Renal cortical epithelial cell (primary cell): ENCODE measurements at places on chromosomes 1 and 21.

DNA sequence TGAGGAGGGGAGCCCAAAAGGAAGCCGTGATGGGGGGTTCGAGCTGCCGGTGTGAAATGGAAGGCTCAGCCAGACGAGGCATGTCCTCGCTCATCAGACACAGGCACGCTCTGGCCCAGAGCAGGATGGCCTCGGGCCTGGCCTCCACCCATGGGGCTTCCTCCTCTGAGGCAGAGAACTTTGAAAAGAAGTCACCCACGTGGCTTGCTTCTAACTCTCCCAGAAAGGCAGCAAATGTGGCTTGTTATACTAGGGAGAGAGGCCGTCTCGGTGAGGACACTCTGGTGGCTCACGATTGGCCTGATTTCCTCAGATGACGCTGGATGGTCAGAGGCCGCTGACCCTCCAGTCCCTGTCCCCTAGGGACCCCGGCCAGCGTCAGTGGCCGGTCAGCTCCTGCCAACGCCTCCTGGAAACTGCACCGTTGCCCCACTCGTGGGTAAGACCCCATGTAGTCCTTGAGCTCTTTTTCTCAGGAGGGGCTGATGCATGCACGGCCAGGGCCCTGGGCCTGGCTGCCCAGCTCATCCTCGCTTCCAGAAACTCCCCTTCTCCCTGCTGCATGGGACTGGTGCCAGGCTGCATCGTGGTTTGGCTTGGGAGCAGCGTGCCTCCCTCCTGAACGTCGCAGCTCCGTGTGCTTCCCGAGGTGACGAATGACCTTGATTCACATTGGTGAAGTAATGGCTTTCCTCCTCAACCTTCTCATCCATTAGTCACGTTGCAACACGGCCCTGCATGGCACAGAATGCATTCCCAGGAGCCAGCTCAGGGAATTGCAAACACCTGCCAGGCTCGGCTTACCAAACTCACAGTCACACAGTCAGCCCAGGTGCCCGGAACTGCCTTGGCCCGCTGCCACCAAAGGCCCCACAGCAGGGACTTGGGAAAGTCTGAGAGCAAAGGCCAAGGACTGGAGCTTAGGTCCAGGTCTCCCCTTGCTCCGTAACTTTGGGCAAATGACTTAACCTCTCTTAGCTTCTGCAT is 58.8 kb downstream of the TOMM20 start:
- DNase-seq, result peak; percentile 98

- no peak for DNase-seq
These were observed 124.2 kb upstream of the LYPLAL1 start for GRCh38 chr1:219049501-219049900.

GRCh38 chr1:234942879-234943506 is 185.6 kb downstream of the TOMM20 start:
- DNase-seq, result no peak

DNA sequence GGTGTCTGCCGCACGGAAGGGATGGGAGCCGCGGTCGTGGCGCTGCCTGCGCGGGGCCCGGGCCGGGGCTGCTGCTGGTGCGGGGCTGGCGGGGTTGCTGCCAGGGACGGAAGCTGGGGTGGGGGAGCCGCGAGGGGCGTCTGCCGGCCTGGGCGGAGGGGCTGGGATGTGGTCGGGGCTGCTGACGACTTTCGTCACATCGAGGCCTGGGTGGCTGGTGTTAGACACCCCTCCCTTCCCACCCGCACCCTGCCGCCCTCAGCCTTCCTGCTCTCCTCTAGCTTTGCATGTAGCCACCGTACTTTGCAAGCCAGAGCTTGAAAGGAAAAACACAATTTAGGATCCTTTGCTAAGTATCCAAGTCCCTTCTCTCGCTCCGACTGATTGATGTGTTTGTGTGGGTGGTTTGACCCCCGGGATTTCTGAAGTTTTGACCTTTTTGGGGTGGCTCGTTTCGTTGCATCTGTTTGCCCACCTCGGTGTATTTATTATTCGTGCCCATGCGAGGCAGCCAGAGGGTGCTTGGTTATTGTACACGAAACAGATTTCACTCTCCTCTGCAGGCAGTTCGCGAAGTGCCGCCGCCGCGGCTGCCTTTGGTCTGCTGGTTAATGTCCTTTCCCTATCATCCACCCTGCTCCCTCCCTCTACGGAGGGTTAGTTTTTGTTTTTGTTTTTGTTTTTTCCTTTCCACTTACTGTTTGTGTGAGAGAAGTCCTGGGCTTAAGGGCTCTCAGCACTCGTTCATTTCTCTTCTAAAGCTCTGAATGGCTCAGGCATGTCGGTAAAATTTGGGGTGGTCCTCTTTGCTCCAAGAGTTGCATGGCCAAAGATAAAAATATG is 868 bp downstream of the C1orf21 start:
- no peak for DNase-seq

- no peak for DNase-seq
These were observed 65.6 kb upstream of the ARHGAP29 start for GRCh38 chr1:94303005-94303404.

DNA sequence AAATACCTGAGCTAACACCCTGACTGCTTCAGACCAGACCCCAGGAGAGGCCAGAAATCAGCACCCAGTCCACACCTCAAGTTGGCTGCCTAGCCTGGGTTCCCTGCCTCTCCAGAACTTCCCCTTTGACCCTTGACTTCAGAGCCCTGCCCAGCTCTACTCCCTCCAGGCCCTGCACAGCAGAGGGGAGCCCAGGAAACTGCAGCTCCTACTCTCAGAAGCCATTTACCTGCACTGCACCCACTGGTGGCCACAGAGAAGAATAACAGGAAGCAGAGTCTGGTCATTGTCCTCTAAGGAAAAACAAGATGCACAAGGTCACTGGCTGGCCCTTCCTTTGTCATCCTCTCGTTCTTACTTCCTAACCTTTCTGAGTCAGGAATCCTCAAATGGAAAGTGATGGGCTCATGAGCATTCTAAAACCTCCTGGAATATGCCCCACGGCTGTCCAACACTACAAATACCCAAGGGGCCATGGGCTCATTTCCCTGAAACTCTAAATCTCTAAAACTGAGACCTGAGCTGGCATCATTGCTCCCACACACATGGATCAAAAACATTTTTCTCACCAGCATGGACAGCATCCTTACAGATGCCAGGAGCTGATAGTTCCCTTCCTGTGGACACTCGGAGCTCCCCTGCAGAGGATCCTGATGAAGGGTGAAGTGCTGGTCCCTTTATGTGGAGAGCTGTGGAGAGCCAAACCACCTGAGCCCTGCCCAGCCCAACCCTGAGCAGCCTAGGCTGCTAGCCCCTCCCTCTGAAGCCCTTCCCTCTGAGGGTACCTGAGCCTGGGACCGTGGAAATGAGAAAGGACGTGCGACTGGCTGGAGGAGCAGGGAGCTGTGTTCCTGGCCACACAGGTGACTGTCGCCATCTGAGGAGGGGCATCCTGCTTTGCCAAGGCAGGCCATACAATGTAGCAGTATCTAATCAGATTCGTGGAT is at the start of gene ITLN2:
Gene ITLN2 (minus strand): TSS at position 652 of the 947 bp plus-strand sequence. CDS start 68 bp downstream, at position 584.
- DNase-seq, result peak; percentile 42
